Fibroblast of skin of abdomen (primary cell): ENCODE measurements at places on chromosomes 3 and 15.

GRCh38 chr15:67196672-67197363 lies 57.6 kb downstream of the AAGAB start:
- DNase-seq: peak; percentile 84

GRCh38 chr15:69320977-69321554 lies 22.4 kb downstream of the PAQR5 start:
- no peak for DNase-seq

- DNase-seq: no peak
Measured at GRCh38 chr15:53296603-53297002, 462.9 kb downstream of the WDR72 start.

GRCh38 chr15:44720460-44721176 lies 9.3 kb downstream of the B2M start:
- DNase-seq: no peak

GRCh38 chr3:135811651-135812050 lies 153.9 kb upstream of the PPP2R3A start:
- no peak for DNase-seq

- no peak for DNase-seq
Measured at GRCh38 chr3:77456906-77457305, 417.0 kb downstream of the ROBO2 start.

DNA sequence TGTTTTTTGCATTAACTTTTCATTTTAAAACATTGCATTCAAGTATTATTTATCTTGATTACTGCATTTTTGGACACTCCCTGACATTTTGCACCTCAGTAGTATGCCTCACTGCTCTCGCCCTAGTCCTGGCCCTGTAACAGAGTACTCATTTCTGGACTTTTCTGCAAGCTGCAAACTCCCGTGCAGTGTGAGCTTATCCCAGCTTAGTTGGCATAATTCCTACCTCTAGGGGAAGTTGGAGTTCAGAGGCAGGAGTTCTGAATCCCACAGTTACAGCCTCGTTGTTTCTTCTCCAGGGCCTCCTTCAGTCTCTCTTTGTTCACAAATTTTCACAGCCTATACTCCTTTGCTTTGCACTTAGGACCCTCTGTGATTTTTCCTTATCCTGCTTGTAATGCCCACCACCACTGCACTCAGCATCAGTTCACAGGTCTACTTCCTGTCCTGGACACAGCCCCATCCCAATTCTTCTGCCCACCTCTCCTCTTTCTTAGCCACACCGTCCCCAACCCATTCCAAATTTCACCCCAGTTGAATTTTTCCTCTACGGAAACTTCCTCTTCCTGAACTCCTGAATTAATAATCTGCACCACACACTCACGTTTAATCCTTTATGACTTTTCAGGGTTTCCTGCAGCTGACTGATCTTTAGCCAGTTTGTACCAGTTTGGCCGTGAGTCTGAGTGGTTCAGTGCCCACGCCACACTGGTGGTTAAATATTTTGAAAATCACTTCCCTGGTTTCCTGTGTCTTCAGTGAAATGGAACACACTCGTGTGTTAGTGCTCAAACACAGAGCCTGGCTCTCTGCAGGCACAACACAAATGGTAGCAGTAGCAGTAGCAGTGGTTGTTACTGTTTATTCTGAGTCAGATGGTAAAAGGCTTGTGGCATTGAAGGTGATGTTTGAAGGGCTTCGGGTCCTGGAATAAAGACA lies 6.3 kb upstream of the CTSH start:
- DNase-seq: peak; percentile 22

- peak; percentile 52 for DNase-seq
Measured at GRCh38 chr3:105948101-105948500, 79.3 kb upstream of the CBLB start.

DNA sequence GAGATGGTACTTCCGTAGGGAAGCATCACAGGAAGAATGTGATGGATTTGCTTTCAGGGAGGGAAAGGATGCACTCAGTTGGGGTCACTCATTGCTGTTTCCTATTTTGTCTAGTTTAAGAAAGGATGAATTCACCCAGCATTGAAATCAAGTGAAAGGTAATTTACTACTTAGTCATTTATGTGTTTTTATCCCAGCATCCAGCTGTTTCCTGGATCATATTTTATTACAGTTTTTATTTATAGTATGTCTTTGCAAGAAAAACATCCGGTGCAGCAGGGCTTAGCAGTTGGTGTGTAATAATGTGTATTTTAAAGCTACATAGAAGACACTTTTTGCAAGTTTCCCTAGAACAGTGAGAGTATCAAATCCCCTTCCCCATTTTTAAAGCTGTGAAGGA lies 37.4 kb upstream of the GOLGA8B start:
- DNase-seq: no peak

DNA sequence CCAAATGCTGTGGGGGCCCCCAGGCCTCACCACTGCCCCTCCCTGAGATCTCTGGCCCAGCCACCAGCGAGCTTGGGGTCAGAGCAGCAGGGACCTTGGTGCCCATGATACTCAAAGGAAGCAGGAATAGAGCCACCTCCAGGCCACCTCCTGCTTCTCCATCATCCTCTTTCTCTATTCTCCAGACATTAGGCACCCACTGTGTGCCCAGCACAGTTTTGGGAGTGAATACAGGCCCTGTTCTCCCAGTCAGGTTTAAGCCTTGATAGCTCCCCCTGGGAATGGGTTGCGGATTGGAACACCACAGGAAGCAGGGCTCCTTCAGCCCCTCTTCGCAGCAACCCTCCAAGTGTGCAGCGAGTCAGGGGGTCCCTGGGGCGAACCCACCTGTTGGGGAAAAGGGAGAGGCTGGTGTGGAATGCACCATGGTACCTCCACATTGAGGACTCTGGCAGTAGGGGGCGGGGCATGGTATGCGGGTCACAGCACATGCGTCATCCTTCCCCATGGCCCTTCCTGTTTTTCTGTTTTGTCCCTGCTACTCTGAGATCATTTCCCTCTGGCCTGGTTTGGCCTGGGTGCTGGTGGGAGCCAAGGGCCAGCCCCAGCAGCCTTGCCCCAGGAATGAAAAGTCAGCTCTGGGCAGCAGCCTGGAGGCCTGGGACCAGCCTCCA lies 14.2 kb upstream of the SEMA3B start:
- no peak for DNase-seq

DNA sequence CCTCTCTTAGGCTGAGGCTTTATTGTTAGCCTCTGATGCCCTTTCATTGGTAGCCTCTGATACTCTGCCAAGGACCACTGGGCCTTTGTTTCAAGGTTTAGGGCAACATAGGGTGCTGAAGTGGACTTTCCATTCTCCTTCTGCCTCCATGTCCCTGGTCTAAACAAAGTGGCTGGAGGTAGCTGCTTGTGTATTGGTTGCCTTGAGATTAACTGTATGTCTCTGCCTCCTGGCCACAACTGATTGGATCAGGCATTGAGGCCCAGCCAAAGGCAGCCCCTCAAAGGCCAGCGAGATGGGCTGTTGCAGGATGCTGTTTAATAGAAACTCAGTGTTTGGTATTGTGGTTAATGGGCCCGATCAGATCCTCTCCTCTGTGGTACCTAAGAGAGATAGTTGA lies 77.9 kb upstream of the PRR23C start:
- DNase-seq: no peak

DNA sequence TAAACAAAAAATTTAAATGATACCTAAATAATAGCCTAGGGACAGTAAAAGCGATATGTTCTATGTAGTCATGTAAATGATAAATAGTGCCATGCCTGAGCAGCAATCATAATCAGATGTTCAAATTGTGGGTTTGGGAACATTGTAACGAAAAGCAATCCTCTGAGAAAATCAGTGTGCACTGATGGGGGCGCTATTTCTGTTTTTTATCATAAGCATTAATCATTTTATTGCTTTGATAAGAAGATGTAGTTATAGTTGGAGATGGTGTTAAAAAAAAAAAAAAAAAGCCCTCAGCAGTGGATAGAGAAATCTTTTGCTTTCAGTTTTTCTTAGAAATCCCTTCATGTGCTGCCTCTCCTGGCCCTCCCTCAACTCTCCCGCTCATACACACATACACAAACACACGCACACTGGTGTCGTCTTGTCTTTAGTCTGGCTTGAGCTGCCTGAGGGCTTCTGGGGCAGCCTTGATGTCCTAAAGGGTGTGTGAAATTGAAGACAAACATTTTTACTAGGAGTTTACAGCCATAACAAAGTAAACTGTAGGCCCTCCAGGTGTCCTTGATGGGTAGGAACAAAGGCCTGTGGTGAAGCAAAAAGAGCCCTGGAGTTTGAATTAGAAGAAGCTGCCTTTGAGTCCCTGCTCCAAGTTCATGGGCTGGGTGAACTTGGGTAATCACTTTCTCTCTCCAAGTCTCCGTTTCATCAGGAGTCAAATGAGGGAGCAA lies 428.1 kb downstream of the SOX2 start:
- DNase-seq: no peak

- DNase-seq: peak; percentile 8
Measured at GRCh38 chr3:180871901-180872300, 40.6 kb upstream of the FXR1 start.

DNA sequence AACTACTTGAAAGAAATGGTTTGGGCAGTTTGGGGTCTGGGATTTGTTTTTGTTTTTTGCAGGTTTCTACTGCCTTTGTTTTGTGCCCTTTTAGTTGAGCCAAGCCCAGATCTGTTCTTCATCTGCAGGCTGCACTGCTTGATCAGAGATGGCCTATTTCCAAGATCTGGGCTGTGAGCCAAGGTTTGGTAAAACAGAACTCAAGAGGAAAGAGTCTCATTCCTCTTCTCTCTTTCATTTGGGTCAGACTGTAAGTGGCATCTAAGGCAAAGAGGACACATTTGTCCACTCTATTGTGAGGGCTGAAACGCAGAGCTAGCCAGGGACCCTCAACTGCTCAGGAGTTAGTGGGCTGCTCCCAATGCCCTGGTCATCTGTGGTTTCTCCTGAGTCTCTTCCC lies 104.4 kb upstream of the UBE3A start:
- DNase-seq: peak; percentile 68

DNA sequence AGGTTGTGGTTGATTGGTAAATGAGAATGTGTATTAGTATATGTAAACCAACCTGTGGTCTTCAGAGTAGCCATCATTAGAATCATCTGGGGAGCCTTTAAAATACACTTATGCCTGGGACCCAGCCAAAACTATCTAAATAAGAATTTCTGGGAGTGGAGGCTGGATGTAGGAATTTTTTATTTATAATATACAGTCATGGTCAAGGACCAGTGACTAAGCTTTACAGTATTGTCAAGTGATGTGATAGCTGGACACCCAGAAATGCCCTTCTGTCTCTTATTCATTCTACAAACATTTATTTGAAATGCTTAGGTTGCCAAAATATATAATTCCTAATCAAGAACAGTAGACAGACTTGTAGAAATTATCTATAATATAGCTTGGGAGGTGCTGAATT lies 132.2 kb downstream of the MBNL1 start:
- DNase-seq: peak; percentile 91

GRCh38 chr15:91411586-91411985 lies 311.5 kb downstream of the SV2B start:
- DNase-seq: no peak

- DNase-seq: no peak
Measured at GRCh38 chr15:70604666-70605315, 158.6 kb downstream of the UACA start.

GRCh38 chr15:44308889-44309288 lies 20.4 kb downstream of the GOLM2 start:
- no peak for DNase-seq

DNA sequence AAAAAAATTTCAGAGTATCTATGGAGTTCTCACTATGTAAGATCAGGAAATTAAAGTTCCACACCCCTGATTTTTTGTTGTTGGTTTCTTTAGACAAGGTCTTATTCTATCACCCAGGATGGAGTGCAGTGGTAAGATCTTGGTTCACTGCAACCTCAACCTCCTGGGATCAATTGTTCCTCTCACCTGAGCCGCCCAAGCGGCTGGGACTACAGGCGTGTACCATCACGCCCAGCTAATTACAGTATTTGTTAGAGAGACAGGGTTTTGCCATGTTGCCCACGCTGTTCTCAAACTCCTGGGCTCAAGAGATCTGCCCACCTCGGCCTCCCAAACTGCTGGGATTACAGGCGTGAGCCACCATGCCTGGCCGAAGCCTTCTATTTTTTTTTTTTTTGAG lies 12.4 kb downstream of the QRICH1 start:
- DNase-seq: no peak

GRCh38 chr3:59374091-59374817 lies 324.4 kb upstream of the CFAP20DC start:
- no peak for DNase-seq

GRCh38 chr15:69852482-69852881 lies 245.2 kb downstream of the TLE3 start:
- DNase-seq: peak; percentile 90

DNA sequence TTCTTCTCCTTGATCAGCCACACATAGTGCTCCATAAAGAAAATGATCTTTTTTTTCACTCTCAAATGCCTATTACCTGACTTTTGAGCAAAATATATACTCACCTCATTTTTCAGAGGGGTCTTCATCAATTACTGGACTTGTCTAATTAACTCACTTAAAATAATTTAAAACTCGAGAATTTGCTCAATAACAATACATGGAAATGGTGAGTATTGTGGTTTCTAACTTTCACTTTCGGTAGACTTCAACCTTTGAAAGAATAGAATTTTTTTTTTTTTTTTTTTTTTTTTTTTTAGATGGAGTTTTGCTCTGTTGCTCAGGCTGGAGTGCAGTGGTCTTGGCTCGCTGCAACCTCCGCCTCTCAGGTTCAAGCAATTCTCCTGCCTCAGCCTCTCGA lies 17.7 kb upstream of the EPHB1 start:
- DNase-seq: no peak

GRCh38 chr3:100900671-100901335 lies 92.4 kb downstream of the ABI3BP start:
- peak; percentile 22 for DNase-seq

- DNase-seq: no peak
Measured at GRCh38 chr3:42655331-42655888, 1.9 kb downstream of the ZBTB47 start.

DNA sequence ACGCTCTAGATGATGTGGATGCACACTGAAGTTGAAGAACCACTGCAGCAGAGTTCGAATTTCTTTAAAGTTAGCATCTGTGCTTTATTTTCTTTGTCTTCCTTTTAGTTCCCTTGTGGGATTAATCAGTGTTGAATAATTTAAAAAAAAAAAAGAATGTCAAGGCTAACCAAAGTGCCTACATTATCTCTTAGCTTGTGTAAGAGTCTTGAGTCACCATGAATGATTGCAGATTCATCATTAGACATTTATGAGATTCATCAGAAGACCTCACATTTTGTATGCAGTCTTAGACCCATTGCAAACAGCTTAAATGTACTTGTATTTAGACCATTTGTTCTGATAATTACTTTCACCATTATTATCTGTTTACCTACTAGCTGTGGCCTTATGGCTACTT lies 182.2 kb downstream of the FNDC3B start:
- DNase-seq: peak; percentile 88
